ENCODE measurements at places on chromosomes 1 and 21.

DNA sequence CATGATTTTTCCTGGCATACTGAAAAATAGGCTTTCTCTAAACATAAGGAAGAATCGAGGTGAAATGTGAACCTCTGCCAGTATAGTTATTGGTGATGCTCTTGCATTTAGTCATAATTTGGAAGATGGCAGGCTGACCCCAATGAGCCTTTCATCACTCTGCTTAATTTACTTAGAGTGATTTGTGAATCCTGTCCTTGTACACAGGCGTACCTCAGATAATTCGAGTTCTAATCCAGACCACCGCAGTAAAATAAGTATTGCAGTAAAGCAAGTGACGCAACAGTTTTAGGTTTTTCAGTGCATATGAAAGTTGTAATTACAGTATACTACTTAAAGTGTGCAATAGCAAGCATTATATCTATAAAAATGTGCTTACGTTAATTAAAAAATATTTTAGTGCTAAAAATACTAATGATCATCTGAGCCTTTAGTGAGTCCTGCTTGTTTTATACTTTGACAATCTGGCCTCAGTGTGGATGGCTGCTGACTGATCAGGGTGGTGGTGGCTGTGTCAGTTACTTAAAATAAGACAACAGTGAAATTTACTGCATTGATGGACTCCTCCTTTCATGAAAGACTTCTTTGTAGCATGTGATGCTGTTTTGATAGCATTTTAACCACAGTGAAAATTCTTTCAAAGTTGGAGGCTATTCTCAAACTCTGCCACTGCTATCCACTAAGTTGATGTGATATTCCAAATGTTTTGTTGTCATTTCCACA, 1.7 kb downstream of the PKNOX1 start:
- no peak for DNase-seq

DNA sequence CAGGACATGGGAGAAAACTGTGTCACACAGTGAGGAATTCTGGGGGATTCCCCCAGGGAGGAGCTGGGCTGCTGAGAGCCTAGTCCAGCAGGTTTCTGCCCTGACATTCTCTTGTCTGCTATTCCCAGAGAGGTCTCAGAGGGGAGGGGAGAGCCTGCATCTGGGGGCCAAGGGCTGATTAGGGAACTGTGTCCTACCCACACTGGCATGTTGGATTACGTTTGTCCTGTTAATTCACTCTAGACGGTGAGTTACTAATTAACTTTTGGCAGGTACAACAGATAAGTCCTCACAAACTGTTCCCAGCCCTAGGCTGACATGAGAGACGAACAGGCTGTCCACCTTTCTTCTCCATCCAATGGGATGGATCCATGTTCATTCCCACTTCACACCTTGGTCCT, 2.6 kb upstream of the SH3BGRL3 start:
- DNase-seq = no peak

DNA sequence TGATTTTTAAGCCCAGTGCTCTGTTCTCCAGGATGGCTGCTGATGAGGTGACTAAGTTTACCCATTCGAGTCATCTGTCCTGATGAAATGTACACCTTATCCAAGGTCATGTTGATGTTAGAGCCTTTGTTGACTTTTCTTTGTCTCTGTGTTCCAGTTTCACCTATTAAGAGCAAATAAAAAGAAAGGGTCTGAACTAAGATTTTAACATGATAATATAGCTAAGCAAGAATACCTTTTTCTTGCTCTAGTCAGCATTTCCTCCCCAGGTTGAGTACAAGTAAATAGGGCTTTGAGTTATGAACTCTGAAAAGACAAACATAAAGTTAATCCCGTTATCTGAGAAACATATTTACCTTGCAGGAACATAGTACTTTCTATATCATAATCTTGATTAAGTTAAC, 52.1 kb upstream of the GPR88 start:
- no peak for DNase-seq

- DNase-seq = no peak
Observed at GRCh38 chr1:41101076-41101475, 79.6 kb upstream of the SLFNL1 start.

GRCh38 chr1:41626616-41627375, 142.3 kb upstream of the EDN2 start:
- DNase-seq = no peak

DNA sequence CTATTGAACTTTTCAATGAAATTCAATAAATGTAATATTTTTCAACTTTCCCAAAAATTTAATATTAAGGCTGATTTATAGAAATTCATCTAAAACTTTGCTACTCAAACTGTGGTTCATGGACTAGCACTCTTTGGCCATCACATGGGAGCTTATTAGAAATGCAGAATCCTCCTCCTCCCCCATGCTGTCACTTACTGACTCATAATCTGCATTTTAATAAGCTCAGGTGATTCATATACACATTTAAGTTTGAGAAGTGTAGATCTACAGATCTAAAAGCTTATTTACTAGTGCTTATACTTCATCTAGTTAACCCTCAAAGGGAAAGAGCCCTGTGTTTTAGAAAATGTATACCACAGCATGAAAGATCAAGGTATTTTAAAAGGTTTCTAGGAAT, 84.3 kb downstream of the HS2ST1 start:
- no peak for DNase-seq

DNA sequence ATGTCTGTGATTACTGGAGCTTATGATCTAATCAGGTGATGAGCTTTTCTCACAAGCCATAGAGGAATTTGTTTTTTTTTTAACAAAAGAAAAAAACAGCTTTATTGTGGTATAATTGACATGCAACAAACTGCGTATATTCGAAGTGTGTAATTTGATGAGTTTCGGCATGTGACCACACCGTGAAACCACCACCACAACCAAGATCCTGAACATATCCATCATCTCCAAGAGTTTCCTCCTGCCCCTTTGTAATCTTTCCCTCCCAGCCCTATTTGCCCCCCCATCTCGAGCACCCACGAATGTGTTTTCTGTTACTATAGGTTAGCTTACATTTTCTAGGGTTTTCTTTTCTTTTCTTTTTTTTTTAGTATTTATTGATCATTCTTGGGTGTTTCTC, 4.7 kb downstream of the PGBD2 start:
- DNase-seq = no peak

DNA sequence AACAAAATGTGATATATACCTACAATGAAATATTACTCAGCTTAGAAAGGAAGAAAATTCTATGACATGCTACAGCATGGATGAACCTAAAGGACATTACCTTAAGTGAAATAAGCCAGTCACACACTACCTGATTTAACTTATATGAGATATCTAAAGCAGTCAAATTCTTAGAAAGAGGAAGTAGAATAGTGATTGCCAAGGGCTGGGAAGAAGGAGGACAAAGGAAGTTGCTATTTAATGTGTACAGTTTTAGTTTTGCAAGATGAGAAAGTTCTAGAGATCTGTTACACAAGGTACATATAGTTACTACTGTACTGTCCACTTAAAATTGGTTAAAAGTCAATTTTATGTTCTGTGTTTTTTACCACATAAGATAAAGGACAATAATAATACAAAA, 87.5 kb upstream of the KCTD3 start:
- DNase-seq = no peak

- peak; percentile 35 for DNase-seq
Observed at GRCh38 chr1:182784556-182785171, 4.9 kb upstream of the NPL start.

DNA sequence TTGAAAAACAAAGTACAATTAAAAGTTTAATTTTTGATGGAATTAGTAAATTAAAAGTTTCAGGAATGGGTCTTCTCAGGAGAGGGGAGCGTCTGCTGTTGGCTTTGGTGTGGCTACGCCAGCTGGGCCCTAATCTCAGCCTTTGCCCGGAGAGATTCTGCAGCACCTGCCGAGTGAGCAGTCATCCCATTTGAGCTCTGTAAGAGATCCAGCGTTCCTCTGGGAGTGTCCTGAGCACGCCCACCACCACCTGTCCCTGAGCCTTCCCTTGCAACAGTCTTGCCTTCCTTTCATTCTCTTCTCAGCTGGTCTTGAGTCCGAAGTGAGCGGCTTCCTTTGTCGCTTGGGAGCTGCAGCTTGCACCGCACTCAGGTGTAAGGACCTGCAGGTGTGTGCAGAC, 263.1 kb downstream of the CAMTA1 start:
- DNase-seq = no peak

GRCh38 chr1:47367651-47368050, 34.1 kb downstream of the CMPK1 start:
- no peak for DNase-seq

GRCh38 chr1:15667362-15667761, 16.8 kb upstream of the PLEKHM2 start:
- DNase-seq = no peak

- DNase-seq = peak; percentile 27
Observed at GRCh38 chr1:88935522-88936222, 44.3 kb upstream of the GTF2B start.

GRCh38 chr1:169160845-169161495, 54.5 kb downstream of the ATP1B1 start:
- DNase-seq = no peak

- DNase-seq = no peak
Observed at GRCh38 chr1:100941580-100942216, 45.8 kb downstream of the SLC30A7 start.

DNA sequence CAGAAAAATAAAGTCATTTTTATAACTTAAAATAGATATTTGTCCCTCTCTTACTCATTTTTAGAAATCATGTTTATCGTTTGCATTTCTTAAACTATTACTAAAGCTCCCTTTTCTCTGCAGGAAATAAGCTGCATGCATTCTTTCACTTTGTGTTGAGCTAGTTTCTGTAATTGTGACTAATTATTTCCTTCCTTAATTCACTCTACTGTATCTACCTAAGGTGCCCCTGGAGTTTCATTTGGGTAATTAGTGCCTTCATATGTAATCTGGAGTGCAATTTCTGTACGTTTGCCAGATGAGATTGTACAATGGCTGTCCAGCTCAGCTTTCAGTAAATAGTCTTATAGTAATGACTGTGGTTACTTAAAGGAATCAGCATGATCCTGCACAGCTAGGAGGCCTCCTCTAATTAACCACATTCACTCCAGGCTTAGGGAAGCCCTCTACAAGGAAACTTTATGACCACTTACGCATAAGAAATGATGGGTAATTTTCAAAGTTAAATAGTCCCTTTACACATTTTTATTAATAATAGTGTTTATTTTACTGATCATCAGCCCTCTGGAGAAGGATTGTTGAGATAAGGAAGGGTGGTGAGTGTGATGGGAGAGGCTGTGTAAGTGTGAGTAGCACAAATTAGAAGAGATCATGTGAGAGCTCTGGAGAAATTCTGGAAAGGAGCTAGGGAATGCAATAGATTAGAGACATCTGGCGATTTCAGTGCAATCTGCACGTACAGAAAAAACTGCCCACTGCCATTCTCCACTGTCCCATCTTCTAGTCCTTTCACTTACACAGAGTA, 86.8 kb downstream of the LRRC8C start:
- peak; percentile 29 for DNase-seq

DNA sequence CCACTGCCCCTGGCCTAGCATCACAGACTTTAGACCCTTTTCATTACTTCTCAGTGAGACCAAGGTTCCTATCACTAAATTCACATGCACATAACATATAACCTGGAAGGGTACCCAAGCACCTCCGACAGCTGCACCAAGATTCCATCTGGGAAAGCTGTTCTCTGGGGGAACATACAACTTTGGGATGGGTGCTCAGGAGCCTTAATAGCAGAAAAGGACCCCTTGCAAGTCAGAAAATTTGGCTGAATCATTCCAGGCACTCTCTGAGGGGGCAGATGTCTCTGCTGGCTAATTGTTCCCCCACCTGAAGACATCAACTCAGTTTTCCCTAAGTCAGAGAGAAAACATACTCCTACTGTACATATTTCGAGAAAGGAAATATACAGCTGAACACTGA, 41.3 kb upstream of the PSEN2 start:
- no peak for DNase-seq

DNA sequence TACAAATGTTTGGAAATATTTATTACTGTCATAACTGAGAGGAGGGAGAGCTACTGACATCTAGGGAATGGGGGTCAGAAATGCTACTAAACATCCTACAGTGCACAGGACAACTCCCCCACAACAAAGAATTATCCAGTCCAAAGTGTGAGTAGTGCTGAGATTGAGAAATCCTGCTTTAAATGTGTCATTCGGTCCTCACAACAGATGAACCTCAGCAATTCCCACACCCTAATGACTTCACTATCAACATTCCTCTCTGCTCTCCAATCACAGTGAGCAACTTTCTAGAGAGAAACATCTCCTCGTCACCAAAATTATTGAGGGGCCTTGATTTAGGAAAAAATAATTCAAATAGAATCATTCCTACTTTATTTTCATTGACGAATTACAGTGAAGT, 18.0 kb downstream of the OMA1 start:
- no peak for DNase-seq

DNA sequence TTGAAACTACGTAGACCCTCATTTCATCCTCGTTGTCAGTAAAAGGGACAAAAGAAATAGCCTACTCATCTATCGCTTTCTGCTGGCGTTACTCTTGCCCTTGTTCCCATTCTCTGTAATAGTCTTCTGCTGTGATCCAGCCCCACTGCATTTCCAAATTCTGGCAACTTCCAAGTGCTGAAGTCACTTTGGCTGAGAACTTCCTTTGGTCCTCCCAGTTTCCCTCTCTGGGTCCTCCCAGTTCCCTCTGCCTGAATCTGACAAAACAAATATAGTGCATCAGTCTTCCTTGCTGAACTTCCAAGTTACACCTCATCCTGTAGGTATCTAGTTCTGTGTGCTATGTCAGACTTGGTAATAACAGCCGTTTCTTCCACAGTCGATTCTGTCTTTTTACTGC, 47.0 kb upstream of the PLA2G4A start:
- DNase-seq = no peak

- no peak for DNase-seq
Observed at GRCh38 chr1:119004129-119004527, 16.0 kb upstream of the TBX15 start.

DNA sequence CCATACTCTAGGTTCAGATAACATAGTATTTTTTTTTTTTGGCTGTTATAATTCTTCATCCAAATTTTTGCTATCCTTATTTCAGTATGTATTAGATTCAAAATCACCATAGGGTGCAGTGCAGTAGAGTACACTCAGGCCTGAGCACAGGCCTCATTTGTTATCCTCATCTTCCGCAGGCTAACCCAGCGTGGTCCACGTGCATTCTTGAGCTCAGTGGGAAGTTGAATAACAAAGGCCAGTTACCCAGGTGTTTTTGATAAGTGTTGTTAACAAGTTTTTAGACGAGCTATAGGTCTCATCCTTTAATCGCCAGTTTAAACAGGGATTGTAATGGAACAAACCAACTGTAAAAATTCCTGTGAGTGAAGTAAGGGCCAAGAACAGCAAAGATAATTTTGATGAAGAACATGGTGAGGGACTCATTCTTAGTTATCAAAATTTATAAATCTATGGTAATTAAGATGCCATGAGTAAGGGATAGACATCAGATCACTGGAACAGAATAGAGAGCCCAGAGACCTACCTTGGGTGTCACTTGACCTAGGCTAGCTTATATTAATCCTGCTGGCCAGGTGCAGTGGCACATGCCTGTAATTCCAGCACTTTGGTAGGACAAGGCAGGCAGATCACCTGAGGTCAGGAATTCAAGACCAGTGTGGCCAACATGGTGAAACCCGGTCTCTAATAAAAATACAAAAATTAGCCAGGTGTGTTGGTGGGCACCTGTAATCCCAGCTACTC, 22.0 kb downstream of the FLVCR1 start:
- no peak for DNase-seq

- DNase-seq = no peak
Observed at GRCh38 chr1:50371749-50372148, 51.5 kb downstream of the DMRTA2 start.

Measured in immature natural killer cell (primary cell).